ENCODE measurements at places on chromosomes 3 and 15.

DNA sequence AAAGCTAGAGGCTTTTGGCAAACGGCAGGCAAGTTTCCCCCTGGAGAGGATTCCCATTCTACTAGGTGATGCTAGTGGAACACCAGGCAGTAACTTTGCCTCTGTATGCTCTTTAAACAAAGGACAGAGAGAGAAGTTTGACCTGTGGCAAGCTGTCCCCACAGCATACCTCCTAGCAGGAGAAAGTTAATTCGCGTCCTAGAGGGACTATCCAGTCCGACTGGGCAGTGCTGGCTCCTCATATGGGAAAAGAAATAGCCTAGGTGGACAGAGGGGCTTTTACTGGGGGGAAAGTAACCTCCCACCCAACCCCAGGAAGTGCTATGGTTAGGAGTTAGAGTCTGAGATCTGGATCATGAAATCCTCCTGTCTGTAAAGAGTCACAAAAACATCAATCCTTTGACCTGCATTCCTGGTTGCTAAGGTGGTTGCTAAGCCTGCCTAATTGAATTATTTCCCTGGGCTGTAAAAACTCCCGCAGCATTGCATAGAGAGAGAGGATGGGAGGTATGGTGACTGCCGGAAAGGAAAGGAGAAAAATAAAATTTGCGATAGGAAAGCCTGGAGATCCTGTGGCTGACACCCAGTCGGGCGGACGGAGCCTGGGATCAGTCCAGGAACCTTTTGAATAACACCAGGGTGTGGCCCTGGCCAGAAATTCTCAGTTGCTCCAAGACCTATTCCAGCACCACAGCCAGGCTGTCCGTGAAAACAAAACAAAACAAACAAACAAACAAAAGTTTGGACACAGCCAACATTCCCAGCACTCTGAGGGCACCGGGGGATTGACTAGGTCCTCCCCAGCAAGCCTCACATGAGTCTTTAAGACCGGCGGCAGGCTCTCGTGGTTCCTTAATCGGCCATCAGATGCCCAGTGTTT is 67.7 kb upstream of the ATP11B start:
- DNase-seq: no peak

GRCh38 chr15:38460543-38460942 is 6.6 kb downstream of the FAM98B start:
- no peak for DNase-seq

DNA sequence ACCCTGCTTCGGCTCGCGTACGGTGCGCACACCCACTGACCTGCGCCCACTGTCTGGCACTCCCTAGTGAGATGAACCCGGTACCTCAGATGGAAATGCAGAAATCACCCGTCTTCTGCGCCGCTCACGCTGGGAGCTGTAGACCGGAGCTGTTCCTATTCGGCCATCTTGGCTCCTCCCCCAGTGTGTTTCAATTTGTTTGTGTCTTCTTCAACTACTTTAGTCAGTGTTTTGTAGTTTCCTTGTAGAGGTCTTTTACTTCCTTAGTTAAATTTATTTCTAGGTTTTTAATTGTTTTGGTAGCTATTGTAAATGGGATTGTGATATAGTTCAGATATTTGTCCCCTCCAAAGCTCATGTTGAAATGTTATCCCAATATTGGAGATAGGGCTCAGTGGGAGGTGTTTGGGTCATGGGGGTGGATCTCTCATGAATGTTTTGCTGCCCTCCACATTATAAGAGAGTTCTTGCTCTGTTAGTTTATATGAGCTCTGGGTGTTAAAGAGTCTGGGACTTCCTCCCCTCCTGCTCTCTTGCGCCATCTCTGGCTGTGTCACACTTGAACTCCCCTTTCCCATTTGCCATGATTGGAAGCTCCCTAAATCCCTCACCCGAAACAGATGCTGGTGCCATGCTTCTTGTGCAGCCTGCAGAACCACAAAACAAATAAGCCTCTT is 304.4 kb downstream of the DOCK3 start:
- DNase-seq: no peak

DNA sequence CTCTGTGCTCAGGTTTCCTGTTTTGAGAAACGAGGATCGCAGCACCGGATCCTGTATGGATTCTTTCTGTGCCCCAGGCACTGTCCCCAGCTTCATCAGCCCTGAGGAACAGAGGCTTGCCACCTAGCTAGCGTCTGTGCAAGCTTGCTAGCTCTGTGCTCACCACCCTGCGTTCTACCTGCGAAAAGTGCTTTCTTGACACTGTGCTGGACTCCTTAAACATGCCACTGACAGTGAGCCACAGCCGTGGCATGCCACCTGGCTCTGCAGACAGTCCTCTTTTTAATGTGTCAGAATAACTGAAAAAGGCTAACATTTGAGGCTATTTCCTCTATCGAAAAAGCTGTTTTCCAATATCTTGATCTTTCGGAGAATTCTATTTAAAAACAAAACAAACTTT is 1.4 kb downstream of the PGPEP1L start:
- no peak for DNase-seq

- DNase-seq: no peak
Measured at GRCh38 chr3:65107174-65107573, 419.4 kb upstream of the ADAMTS9 start.

DNA sequence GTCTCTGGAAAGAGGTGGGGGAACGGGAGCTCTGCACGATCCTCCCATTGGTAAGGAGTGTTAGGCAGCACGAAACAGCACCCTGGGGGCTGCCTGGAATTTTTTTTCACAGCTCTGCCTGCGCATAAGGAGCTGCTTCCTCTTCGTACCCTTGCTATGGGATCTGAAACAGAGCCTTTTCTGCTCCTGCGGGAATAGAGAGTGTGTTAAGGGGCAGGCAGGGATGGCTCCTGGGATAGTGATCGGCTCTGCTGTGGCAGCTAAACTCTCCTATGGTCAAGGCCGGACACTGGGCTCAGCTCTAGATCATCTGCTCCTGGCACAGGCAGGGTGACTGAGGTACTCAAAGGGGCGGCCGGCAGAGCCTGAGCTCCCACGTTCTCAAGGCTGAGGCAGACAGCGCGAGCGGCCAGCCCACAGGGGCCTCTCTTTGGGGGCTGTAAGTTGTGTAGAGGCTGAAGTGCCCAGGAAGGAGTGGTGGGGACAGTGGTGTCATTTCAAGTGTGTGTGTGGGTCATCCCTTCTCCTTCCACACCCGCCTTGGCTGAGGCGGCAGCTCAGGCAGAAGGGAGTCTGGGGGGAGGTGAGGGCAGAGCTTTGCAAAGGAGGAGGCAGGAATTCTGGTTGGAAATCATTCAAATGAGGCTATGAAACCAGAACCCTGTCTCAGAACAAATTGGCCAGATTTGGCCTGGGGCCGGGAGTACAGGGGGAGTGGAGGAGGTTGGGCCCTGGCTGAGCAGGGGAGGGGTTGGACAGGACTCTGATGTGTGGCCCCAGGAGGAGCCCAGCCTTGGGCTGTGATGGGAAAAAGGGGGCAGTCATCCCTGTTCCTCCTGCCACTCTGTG is 31.0 kb downstream of the EPHB3 start:
- no peak for DNase-seq

DNA sequence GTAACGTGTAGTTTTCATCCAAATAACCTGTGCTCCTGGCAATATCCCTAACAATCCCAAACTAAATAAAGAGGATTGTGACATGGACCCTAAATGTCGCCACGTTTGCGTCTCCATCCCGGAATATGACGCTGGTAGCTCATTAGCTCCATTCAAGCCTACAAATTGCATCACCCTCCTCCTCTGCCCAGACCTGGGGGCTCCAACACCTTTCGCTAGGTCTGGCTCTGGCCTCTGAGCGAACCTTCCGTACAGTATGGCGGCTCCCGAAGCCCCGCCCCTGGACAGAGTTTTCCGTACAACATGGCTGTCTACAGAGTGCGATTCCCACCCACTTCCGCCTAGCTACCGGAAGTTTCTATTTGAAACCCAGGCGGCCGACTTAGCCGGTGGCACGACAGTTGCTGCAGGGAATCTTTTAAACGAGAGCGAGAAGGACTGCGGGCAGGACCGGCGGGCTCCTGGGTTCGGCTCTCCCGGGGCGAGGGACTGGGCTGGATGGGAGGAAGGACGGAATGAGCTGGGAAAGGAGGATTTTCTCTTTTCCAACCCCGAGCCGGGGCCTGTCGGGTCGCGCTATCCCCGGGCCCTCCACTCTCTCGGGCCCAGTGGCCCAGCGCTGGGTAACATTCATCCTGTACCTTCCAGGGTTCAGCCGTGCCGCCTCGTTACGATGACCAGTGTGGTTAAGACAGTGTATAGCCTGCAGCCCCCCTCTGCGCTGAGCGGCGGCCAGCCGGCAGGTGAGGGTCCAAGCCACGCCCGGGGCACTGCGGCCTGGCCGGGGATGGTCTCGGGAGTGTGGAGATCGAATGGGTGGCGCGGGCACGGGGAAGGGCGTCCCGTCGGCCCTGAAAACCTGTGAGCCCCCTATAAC is at the start of gene KNSTRN:
Gene KNSTRN (plus strand): TSS at position 142 of the 877 bp plus-strand sequence. CDS start 115 bp downstream, at position 257.
- peak; percentile 63 for DNase-seq

- no peak for DNase-seq
Measured at GRCh38 chr3:123331006-123331405, 117.9 kb downstream of the ADCY5 start.

- DNase-seq: no peak
Measured at GRCh38 chr15:38650384-38650783, 85.8 kb upstream of the RASGRP1 start.

- no peak for DNase-seq
Measured at GRCh38 chr15:71443538-71443937, 328.3 kb downstream of the THSD4 start.

GRCh38 chr3:112297714-112298113 is 3.7 kb upstream of the SLC9C1 start:
- DNase-seq: no peak

GRCh38 chr3:127529346-127530188 is 61.0 kb downstream of the TPRA1 start:
- DNase-seq: no peak

DNA sequence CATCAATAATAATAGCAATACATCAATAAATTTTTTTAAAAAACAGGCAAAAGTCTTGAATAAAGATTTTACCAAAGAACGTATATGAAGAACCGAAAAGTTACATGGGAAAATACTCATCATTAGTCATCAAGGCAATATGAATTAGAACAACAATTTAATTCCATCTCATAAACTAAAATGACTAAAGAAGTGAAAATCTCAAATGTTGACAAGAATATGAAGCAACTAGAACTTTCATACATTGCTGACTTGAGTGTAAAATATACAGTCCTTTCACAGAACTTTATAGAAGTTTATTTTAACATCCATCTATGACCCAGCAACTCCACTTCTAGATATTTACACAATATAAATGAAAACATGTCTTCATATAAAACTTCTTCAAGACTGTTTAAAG is 35.3 kb upstream of the ABHD10 start:
- no peak for DNase-seq

DNA sequence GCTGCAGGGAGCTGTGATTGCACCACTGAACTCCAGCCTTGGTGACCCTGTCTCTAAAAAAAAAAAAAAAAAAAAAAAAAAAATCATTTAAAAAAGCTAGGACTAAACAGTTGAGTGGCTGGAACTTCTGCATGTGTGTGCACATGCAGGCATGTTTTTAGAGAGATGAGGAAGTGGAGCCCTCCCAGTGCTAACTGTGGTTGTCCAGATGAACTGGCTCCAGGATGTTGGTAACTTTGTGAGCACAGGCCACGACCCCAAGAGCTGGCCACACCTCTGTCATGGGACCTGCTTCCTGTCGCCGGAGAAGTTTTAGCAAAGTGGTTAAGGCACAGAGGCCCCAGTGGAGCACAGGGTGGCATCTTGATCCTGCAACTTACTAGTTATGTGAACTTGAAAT is 27.0 kb downstream of the CHCHD6 start:
- no peak for DNase-seq

GRCh38 chr3:151479452-151479851 is 18.6 kb upstream of the IGSF10 start:
- DNase-seq: no peak

- no peak for DNase-seq
Measured at GRCh38 chr15:77417602-77418001, 2.3 kb downstream of the PEAK1 start.

DNA sequence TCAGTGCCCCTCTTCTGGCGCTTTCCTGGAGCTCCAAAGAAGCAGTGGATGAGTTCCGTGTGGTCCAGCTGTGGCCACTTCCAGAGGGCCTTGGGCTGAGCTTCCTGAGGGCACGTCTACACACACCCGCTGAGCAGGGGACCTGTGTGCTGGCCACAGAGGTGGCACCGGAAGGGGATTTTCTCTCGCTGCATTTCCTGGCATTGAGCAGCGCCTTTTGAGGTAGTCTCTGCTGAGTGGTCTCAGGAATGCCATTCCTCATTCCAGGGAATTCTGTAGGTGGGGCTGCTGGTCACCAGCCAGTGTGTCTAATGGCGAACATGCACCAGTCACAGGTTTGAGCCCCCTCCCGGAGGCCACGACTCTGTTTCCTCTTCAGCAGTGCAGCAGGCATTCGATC is 48.1 kb downstream of the AMOTL2 start:
- DNase-seq: no peak

DNA sequence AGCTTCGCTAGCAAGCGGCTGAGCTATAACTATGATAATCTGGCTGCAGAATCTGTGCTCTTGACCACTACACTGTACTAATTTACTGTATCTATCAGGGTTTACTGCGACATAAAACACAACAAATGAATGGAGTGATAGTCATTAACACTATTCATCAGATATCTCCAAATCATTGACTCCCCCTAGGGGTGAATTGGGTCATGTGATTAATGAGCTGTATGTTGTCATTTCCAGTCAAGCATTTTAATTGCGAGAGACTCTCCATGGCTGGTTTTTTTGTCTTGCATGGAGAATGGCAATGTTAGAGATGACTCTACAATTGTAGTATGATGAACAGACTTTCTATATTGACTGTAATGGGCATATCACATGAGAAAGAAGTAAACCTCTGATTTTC is 10.5 kb upstream of the TM4SF18 start:
- DNase-seq: no peak

DNA sequence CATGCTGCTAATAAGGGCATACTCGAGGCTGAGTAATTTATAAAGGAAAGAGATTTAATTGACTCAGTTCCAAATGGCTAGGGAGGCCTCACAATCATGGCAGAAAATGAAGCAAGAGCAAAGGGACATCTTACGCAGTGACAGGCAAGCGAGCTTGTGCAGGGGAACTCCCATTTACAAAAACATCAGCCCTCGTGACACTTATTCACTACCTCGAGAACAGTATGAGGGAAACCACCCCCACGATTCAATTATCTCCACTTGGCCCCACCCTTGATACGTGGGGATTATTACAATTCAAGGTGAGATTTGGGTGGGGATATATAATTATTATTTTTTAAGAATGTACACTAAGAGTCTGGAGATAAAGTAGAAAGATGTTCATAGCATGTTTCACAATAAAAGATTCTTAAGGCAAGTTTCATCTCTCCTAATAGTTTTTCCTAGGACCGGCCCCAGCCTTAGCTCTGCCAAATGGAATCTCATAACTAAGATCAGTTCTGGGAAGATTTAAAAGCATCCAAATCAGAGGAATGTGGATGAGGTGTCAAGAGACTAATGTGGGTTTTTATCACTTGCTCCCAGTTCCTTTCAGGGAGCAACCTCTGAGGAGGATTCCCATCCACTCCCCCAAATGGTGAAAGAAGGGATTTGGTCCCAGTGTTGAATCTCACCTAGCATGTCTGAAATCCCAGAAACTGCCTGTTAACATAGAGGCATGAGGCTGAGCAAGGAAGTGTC is 221.0 kb downstream of the ZMAT3 start:
- no peak for DNase-seq

Measured in GM12878 (cell line).